ENCODE measurements at places on chromosomes 1 and 21.

GRCh38 chr1:112429749-112430148 lies 33.7 kb downstream of the CTTNBP2NL start:
- no peak for DNase-seq

DNA sequence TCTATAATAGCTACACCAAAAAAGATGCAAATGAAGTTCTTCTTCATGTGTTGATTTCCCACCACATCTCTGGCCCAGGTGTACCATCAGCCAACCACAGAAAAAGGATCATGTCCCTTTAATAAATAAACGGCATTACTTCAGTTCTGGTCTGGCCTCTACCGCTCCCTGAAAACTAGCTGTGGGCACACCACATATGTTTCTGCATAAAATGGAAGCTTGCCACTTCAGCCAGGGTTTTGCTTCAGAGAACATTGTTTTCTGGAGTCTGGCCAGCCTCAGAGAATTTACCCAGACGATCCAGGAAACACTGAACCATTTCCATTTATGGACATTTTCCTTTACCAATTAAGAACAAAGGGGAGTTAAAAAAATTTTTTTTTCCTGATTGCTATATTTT lies 5.8 kb upstream of the LAMC2 start:
- peak; percentile 40 for DNase-seq

DNA sequence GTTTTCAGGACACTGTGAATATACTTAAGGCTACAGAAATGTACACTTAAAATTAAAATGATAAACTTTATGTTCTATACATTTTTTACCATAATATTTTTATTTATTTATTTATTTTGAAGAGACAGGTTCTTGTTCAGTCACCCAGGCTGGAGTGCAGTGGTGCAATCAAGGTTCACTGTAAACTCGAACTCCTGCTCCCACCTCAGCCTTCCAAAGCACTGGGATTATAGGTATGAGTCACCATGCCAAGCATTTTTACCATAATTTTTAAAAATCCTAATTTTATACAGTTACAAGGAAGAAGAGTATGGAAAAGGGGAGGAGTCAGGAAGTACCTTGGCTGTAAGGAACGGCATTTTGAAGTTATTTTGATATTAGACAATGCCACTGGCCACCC lies 23.6 kb upstream of the ANGPTL3 start:
- DNase-seq, result no peak

DNA sequence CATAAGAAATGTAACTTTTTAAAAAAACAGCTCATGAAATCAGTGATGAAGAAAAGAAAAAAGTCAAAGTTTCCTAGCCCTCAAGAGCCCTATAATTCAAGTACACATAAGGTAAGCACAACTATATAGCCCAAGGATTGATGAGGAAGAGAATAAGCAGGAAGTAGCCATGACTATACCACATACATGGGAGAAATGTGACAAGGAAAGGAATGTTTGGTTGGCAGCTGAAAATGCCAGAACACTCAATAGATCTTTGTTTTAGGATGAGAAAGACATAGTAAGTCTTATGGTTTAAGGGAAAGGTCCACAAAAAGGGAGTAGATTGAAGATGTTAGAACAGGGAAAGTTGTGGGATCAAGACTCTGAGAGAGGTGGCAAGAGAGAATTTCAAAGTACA lies 5.7 kb downstream of the DOCK7 start:
- DNase-seq, result no peak

- no peak for DNase-seq
These were observed 13.4 kb downstream of the KIF21B start for GRCh38 chr1:201009962-201010645.

- DNase-seq, result no peak
These were observed 204.0 kb downstream of the PLPP3 start for GRCh38 chr1:56375326-56375804.

DNA sequence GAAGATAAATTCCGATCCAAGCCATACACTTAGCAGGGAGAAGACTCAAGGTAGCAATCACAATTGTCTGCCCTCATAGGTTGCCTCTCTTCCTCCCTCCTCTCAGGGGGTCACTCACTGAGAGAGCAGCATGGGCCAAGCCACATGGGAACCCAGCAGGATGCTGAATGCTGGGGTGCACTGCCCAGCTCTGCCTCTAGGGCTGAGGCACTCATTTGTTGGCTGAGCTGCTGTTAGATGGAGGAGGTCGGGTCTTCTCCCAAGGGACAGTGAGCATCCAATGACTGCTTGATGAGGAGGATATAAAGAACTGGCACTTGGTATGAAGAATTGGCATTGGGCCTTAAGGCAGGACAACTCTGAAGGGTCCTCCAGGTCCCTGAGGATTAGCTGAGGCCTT lies 418.8 kb downstream of the SIPA1L2 start:
- DNase-seq, result no peak

- DNase-seq, result peak; percentile 23
These were observed 45.3 kb downstream of the NFASC start for GRCh38 chr1:204915861-204916495.

DNA sequence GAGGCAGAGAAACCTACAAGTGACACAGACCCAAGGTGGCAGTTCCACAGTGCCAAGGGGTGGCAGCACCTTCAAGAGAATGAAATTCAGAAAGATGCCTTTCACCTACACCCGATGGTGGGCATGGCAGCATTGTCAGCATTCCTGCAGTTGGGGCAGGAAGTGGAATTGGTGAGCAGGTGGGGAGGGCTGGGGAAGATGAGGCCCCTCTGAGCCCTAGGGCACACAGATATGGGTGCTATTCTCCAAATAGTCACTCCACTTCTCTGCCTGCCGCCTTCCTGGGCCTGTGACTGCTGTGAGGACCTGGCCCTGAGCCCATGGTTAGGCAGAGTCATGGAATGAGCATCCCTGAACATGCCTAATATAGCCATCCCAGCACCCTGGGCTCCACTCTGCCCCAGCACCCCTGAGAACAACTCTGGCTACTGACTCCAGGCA lies 8.3 kb downstream of the SHISA4 start:
- no peak for DNase-seq

DNA sequence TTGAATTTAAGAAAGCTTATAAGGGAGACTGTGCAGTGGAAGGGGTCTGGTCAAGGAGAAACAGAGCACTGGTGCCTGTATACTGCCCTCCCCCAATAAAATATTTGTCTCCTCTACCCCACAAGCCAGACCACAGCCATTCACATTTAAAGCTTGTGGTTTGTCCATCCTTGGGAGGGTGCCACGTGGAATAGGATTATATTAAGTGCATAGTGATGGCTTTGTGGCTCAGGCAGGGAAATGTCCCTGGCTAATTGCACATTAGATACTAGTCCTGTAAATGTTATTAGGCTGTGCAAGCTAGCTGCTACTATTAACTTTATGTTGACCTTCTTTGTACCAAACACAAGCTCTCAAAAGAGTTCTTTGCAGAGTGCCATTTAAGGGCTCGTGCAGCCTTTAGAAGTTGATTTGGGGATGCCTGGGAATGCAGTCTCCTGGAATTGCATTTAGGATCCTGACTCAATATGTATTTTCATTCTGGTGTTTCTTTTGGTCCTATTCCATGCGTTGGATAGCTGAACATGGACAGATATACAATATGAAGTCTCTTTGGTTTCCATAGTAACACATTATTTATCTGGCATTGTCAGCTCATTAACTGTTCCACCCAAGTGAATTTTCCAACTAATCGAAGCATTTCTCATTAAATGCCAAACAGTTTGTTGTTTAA lies 210.6 kb downstream of the ROR1 start:
- no peak for DNase-seq

GRCh38 chr21:27570306-27570868 lies 603.5 kb upstream of the ADAMTS5 start:
- DNase-seq, result peak; percentile 20

DNA sequence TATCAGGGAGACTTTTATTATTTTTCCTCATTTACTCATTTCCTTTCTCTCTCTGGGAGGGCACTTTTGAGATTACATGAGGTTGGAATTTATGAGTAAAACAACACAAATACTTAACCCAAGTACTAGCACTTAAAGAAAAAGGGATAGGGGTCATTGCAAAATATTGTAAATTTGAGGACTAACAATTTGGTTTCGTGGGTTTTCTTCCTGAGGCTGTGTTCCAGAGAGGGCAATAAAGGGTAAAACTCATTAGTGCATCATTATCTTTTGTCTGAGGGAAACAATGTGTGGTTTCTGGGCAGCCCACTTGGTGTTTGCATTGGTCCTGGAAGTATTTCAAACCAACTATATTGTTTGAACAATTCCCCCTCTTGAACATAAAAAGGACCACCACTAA lies 96.5 kb downstream of the GREM2 start:
- DNase-seq, result no peak

GRCh38 chr1:111836111-111836510 lies 80.4 kb downstream of the DDX20 start:
- no peak for DNase-seq

- no peak for DNase-seq
These were observed 8.9 kb downstream of the IFFO2 start for GRCh38 chr1:18947570-18947969.

GRCh38 chr1:156337052-156337887 lies 822 bp downstream of the CCT3 start:
- no peak for DNase-seq

GRCh38 chr1:9455487-9456234 lies 83.6 kb upstream of the SLC25A33 start:
- DNase-seq, result peak; percentile 59

- DNase-seq, result no peak
These were observed 3.8 kb upstream of the S100A2 start for GRCh38 chr1:153569465-153569864.

GRCh38 chr1:188302746-188303145 lies 1474.0 kb downstream of the PLA2G4A start:
- DNase-seq, result no peak

GRCh38 chr1:200474633-200475032 lies 64.8 kb upstream of the ZNF281 start:
- DNase-seq, result no peak

DNA sequence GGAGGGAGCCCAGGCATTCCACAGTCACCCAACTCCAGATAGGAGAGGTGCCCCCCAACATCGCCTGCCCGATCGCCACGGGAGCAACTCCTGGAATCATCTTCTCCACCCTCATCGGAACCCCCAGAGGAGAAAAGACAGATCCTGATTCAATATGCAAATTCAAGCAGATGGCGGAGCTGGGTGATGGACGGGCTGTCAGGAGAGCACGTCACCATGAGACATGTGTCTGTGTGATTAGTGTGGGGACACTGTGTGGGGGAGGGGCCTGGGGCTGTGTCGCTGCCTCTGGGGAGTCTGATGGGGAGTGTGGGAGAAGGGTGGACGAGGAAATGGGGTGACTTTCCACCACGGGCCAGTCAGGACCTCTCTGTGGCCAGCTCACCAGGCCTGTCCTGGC lies 90.2 kb upstream of the CSF3R start:
- DNase-seq, result no peak

DNA sequence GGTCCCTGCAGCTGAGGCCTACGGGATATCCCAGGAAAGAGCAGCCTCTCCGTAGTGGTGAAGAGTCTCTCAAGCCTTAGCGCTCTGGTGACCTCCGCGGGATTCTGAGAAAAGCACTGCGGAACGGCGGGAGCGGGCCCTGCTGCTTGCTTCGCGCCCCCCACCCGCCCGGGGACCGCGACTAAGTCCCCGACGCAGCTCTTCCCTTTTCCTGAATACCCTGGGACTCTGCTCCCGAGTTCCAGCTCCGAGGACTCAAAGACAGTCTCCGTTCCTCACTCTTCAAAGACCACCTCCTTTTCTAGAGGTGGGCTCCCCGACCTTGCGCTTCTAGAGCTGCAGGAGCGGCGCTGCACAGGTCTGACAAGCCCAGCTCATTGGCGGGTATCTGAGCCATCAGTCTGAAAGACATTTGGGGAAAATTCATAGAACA lies 3.6 kb upstream of the PRRX1 start:
- no peak for DNase-seq

- DNase-seq, result no peak
These were observed 209.9 kb downstream of the BARHL2 start for GRCh38 chr1:90507173-90507572.

DNA sequence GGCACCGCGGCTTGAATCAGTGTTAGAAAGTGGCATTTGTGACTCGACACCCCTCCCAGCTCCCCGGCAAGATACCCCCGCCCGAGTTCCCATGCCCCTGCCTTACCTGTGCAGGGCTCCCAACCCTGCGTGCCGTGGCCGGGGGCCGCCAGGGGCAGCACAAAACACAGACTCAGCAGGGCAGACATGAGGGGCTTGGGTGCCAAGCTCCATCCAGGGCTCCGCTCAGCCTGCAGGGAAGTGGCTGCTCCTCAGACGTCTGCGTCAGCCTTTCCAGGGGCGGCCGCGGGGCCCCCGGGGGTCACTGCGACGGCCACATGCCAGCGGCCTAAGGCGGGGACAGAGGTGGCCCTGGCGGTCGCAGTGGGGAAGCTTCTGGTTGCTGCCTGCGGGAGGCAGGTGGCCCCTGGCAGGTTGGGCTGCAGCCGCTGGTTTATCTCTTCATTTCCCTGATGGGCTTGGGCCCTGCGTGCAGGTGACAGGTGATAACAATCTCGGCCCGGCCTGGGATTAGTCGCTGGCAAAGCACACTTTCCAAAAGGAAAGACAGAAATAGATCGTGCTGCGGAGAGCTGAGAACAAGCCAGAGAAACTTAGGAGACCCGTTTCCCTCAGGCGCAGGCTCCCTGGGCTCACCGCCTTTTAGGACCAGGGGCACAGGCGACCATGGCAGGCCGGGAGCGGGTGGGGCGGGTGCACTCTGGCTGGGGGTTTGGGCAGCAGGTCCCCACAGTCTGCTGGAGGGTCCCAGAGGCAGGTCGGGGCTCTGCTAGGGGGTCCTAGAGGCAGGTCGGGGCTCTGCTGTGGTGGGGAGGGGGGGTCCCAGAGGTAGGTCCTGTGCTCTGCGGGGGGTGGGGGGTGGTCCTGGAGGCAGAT lies at the start of gene TSPEAR:
Gene TSPEAR (minus strand): TSS at position 246 of the 876 bp plus-strand sequence. CDS start 58 bp downstream, at position 188.
- DNase-seq, result no peak

- no peak for DNase-seq
These were observed 1.1 kb downstream of the CACNA1S start for GRCh38 chr1:201111156-201111555.

- no peak for DNase-seq
These were observed 113.7 kb upstream of the DPYD start for GRCh38 chr1:98034505-98034904.

- no peak for DNase-seq
These were observed 166.7 kb downstream of the SIPA1L2 start for GRCh38 chr1:232463225-232463624.

All from HTR-8/SVneo (cell line).